ENCODE measurements at places on chromosomes 4 and X.
A peak's percentile ranks its signal among the peaks of the same experiment; 100 is the strongest.

DNA sequence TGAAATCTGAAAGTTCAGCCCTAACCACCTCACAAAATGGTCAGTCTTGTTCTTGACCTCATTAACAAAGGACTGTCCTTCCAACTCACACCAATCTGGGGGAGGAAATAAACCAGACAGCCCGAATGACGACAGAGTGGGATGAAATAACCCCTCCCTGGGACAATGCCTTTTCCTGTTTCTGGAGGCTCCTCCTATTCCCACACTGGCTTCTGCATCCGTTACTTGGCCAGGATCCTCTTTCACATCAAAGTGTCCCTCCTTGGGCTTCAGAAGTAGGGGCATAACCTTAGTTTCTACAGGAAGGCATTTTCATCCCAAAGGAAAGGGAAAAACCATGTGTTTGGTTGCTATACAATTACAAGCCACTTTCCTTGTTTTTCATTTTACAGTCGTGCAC lies 59.8 kb upstream of the RPL34 start:
- no peak for DNase-seq

- no peak for DNase-seq
Observed at GRCh38 chrX:151702741-151703340, 7.6 kb downstream of the PRRG3 start.

DNA sequence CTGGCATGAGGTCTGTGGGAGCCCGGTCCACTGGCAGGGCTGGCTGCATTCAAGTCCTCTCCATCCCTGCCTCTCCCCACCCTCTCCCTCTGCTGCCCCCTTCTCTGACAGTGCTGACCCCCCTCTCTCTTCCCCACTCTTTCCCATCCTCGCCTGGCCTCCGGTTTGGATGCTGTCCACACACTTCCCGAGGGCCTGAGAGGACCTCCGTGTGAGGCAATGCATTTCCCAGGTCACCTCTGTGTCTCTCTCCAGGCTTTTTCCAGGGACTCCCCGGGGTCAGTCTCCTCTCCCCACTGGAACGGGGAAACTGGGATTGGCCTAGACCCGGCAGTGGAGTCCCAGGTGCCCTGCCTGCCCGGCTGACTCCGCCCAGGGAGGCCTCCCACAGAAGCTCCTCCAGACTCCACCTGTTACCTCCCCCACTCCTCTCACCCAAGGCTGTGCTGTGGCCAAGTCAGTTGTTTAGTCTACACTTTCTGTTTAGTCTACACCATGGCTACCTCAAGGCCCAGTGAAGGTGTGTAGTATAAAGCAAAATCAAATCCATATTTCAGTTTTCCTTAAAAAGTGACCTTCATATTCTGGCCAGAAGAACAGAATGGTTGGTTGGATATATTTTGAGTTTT lies 146.8 kb downstream of the PTTG2 start:
- no peak for DNase-seq

DNA sequence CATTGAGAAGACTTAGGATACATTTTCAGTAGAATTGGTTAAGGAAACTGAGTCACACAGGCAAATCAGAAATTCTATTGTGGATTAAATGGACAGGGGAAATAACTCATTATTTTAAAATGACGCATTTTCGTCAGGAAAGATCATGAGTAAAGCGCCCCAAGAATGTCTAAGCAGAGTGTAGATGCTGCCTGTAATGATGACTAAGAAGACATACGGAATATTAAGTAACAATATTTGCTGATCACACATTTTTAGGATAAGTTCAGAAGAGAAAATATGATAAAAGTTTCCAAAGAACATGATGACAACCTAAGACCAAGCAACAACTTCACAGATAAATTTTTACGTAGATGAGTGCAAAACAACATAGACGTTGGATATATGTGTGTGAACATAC lies 596.3 kb upstream of the TENM3 start:
- DNase-seq, result no peak

- DNase-seq, result no peak
Observed at GRCh38 chr4:17510582-17510981, 1.3 kb downstream of the QDPR start.

DNA sequence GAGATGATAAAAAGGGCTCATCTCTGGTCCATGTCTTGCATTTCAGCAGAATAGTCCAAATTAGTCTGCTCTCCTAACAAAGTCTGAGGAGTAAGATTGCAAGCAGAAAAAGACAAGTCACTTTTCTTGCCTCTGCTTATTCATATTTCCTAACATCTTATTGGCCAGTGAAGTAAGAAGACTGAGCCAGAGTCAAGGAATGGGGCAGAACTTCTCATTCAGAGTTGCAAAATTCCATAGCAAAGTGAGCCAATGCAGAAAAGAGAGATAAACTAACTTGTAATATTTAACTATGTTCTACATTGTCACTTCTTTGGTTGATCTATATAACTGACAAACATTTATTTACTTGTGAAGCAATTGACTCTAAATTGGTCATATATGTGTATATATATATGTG lies 2304.0 kb downstream of the ARAP2 start:
- DNase-seq, result no peak

DNA sequence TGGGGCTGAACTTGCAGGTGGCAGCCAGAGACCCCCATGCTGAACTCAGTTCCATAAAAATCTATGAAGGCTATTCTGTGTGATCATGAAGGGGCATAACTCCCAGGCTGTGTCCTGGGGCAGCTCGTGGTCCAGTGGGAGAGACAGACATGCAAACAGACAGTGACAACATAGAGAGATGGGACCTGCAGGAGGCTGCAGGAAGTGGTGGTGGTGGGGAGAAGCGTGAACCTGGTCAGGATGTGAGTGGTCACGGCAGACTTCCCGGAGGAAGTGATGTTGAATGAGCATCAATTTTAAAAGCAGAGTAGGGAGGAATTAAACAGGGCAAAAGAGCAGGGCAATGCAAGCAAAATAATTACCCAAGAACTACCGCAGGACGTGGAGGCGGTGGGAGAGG lies 23.2 kb upstream of the SORCS2 start:
- no peak for DNase-seq

DNA sequence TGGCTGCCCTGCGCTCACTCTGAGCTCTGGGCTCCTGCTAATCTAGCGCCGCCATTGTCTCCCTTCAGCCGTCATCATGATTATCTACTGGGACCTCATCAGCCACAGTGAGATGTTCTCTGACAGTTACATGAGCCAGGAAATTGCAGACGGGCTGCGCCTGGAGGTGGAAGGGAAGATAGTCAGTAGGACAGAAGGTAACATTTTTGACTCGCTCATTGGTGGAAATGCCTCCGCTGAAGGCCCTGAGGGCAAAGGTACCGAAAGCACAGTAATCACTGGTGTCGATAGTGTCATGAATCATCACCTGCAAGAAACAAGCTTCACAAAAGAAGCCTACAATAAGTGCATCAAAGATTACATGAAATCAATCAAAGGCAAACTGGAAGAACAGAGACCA lies 21.8 kb upstream of the PIN4 start:
- DNase-seq, result no peak

GRCh38 chr4:15864651-15865566 lies 73.6 kb downstream of the FGFBP1 start:
- DNase-seq, result no peak

DNA sequence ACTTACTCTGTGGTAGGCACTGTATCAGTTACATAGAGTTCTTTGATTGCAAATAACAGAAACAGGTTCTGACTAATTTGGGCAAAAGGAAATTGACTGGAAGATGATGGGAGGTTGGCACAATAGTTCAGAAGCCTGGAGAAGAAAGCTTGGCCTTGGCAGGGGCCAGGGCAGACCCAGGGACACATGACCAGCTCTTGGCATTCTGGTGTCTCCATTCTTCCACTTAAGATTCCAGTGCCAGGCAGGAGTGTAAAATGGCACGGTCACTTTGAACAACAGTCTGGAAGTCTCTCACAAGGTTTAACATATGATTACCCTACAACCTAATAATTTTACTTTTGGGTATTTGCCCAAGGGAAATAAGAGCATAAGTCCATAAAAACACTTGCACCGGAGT lies 175.9 kb downstream of the BCOR start:
- no peak for DNase-seq

- DNase-seq, result no peak
Observed at GRCh38 chrX:47316276-47317025, 53.9 kb upstream of the ZNF157 start.

- DNase-seq, result no peak
Observed at GRCh38 chr4:28209371-28209924, 1348.8 kb downstream of the STIM2 start.

- DNase-seq, result no peak
Observed at GRCh38 chr4:44996276-44996845, 270.0 kb upstream of the GNPDA2 start.

GRCh38 chrX:134181275-134181660 lies 55.7 kb upstream of the CCDC160 start:
- no peak for DNase-seq

DNA sequence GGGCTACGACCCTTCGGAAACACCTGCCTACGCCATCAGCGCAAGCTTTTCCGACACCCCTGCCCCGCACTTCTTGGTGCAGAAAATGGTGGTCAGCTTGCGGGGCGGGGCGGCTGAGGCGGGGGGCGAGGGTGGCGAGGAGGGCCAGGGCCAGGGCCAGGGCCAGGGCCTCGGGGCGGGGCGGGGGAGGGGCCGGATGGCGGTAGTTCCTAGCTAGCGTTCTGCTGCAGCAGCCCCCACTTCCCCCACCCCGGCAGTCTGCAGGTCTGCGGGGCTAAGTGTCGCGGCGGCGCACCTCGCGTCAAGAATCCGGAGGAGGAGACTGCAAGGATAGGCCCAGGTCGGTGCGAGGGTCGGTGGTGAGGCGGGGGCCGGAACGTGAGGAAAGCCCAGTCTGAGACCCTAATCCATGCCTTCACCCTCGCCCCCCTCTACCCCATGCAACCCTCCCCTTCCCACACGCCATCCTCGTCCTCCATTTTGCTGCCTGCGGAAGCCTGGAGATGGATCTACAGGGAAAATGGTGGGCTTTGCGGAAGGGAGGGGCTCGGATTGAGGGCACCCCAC lies 600 bp downstream of the BEX4 start:
- peak; percentile 18 for DNase-seq

DNA sequence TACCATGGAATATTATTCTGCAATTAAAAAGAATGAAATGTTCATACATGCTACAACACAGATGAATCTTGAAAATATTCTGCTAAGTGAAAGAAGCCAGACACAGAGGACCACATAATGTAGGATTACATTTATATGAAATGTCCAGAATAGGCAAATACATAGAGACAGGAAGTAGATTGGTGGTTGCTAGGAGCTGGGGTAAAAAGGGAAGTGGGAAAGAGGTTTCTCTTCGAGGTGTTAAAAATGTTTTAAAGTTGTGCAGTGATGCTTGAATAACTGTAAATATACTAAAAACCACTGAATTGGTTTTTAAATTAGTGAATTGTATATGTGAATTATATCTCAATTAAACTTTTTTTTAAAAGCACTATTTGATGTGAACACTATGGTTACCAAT lies 3.6 kb upstream of the NXT2 start:
- DNase-seq, result no peak

GRCh38 chrX:107563824-107564223 lies 64.5 kb upstream of the PRPS1 start:
- no peak for DNase-seq

DNA sequence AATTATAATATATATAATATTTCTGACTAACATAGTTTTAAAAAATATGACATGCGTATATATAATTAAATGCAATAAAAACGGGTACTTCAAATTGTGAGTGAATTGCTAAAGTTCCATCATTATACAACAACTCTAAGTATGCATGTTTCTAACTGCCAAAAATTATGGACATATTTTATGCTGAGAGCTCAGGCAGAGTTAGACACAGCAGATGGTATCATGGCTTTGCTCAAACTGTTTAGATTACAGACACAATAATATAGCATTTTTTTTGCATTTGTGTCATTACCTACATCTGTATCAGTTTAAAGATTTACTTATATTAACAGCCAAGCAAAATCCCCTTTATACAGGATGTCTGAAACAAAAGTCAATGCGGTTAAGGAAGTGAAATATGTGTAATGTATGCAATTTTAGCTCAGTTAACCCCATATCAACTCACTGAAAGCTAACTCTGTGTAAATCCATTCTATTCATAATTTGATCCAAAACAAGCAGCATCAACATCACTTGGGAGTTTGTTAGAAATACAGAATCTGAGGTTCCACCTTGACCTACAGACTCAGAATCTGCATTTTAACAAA lies 119.1 kb upstream of the CNKSR2 start:
- no peak for DNase-seq

DNA sequence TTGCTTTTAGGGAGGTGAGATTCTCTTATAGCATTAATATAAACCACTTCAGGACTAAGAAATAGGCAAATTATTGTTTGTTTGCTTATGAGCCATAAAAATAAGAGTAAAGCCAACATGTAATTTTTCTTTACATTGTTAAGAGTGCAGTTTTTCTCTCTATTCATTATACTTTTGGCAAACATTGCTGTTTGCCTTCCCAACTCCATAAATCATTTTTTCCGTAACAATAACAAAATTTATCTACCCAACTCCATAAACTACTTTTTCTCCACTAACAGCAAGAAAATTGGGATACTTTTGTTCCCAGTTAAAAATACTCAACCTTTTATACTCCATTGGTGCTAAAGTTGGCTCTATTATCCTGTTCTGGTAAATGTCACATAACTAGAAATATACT lies 229.7 kb upstream of the GPRIN3 start:
- no peak for DNase-seq

GRCh38 chr4:152112887-152113286 lies 352.1 kb upstream of the GATB start:
- no peak for DNase-seq

GRCh38 chr4:8177956-8178355 lies 19.3 kb upstream of the ABLIM2 start:
- no peak for DNase-seq

DNA sequence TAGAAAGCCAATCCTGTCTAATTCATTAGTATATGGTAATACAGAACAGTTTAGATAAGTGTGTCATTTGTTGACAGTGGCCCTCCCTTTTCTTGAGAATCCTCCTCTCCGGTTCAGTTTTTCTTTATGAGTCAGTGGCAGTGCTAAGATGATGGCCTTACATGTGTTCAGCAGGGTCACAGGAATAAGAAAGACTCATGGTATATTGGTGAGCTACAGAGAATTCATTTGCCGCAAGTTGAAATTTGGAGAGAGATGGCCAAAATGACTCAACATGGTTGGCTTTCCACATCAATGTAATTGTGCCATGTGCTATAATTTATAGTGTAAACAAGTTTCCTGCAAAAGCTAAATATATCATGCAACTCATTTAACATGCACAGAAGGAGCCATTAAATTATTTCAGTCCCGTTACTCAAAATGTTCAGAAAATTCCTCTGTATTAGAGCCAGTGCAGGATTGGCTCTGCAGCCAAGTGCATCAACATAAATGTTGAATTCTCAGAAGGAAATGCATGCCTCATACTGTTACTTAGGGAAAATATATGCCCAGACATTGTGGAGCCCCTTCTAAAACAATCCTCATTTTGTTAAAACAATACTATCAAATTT lies 374.3 kb downstream of the AFF2 start:
- DNase-seq, result no peak

Measured in CD4-positive, alpha-beta T cell treated with Interleukin-4 for 4 hours (primary cell).